ENCODE measurements at places on chromosomes 3 and 15.

GRCh38 chr15:74829991-74830390 is 3.6 kb downstream of the CPLX3 start:
- DNase-seq, result no peak

DNA sequence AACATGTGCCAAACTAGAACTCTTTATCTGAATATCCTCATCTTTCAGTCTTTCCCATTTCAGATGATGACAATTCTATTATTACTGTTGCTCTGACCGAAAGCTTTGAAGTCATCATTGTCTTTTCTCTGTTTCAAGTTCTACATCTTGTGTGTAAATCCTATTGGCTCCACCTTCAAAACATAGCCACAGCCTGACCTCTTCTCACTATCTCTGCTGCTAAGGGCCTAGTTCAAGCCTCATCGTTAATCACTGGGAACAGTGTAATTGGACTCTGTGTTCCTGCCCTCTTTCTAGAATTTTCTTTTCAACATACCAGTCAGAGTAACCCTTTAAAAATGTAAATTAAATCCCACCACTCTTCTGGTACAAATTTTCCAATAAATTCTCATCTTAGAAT is 105.1 kb downstream of the OXSM start:
- DNase-seq, result no peak

GRCh38 chr3:46258525-46258924 is 16.3 kb downstream of the CCR3 start:
- DNase-seq, result no peak

DNA sequence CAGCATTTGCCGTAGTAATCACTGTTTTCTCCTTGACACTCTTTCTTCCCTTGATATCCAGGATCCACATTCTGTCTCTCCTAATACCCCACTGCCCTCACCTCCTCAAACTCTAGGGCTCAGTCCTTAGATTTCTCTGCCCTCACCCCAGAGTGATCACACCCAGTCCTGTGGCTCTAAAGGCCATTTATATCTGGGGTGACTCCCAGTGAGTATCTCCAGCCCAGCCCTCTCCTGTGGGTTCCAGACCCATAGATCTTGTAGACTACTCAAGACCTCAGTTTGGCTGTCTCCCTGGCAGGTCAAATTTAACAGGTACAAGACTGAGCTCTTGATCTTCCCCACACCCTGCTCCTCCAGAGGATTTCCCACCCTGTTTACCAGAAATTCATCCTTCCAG is 1.3 kb downstream of the GRK7 start:
- no peak for DNase-seq

- no peak for DNase-seq
Observed at GRCh38 chr3:57756528-57757401, 656 bp downstream of the SLMAP start.

DNA sequence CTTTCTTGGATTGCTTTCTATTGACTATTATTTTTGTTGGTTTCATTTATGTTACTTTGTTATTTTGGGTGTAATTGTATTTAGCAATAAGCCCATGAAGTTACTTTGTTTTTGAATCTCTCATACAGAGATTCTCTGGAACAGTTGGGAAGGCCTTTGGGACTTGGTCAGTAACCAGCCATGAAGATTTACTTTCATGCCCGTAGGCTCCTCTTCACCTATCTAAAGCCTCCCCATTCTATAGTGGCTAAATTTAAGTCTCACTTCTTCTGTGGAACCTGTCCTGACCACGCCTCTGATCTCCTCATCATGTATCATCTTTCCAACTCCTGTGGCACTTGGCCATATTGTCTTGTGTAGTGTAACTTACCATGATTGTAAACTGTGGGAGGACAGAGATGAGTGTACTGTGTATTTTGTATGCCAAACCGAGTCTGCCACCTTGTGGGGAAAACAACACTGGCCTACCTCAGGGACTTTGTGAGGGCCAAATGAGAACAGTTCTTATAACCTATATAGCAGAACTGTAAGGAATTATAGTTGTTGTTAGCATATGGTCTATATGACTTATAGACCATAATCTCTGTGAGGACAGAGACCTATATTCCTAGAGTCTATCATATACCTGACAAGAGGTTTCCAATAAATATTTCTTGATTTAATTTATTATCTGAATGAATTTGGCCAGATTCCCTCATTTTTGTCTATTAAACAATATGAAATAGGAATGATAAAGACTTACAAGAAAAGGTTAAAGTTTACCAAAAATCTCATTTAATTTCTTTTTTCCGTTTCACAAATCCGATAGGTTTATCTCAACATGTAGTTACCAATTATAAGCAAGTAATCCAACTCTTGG is 75.0 kb downstream of the STARD9 start:
- DNase-seq, result peak; percentile 81

GRCh38 chr15:82548700-82549099 is 8.4 kb upstream of the RPS17 start:
- DNase-seq, result no peak

DNA sequence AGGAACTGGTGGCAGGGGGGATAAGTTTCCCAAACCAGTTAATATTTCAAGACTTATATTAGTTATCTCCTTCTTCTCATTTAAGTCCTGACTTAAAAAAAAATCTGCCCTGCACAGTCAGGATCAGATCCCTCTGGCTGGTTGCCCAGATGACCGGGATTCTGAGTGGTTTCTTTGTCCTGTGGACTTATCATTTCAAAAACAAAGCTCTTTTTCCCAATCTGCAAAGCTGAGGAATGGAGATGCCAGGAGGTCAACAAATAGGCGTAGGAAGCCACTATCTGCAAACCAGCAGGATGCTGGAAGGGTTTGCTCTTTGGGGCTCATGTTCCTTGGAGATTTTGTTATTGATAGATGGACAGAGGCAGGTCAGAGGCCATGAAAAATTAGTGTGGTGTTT is 5.8 kb downstream of the C3orf20 start:
- DNase-seq, result no peak

DNA sequence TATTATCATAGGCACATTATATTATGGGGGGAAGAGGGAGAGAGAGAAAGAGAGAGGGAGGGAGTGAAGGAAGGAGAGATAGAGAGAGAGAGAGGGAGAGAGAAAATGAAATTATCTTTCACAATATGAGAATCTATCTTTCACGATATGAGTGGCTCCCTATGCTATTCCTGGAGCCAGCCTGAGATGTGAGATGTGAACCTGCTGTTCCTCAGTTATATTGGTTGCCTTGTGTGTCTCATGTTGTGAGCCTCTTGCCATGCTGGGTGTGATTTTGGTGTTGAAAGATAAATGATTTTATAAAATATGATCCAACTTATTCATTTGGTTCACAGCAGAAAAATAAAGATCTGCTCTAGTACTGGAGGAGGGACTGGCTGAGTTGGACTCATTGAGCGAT is 148.7 kb downstream of the PPM1L start:
- DNase-seq, result no peak

- no peak for DNase-seq
Observed at GRCh38 chr3:179565496-179565895, 2.8 kb downstream of the ACTL6A start.

DNA sequence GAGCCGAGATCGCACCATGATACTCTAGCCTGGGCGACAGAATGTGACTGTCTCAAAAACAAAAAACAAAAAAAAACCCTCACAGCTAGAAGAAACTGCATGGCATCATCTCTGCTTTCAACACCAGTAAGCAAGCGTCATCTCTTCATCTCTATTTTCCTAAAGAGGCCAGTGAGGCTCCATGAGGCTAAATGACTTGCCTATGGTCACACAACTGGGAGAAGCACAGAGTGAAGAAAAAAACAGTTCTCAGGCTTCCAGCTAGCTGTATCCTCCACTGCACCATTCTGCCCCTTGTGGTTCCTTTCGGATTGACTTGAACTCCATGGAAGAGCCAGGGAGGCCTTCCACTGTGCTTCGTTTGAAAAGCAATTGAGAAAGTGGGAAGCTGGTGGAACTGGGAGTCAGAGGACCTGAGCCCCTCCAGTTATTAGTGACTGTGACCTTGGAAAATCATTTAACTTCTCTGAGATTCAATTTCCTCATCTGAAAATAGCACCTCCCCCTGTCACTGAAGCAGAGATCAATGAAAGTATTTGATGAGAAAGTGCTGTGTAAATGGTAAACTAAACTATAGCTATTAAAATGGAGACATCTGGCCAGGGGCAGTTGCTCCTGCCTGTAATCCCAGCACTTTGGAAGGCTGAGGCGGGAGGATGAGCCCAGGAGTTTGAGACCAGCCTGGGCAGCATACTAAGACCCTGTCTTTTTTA is 32.1 kb upstream of the DENND4A start:
- DNase-seq, result peak; percentile 51

DNA sequence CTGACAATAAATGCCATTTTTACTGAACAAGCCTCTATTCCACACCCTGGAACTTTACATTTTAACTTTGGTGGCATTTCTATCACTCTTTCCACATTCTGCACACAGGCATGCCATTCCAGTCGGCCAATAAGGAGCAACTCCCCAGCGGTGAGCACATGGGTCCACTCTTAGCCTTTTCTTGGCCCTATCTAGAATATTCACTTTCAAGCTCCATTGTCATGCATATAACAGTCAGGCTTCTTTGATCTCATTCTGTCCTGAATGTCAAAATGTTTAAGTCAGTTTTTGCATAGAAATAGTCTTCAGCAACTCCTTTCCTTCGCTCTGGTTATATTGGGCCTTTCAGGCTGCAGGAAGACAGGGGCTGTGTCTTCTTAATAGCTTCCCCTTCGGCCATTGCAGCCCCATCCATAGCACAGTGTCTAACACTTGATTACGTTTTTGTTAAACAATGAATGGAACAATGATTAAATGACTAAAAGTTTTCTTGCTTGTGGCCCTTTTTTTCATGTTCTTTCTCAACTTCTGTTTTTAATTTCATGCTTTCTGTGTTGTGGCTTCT is 427.3 kb downstream of the MFSD1 start:
- DNase-seq, result no peak

GRCh38 chr15:63611177-63611576 is 14.0 kb downstream of the FBXL22 start:
- no peak for DNase-seq

GRCh38 chr3:57735405-57735804 is 20.7 kb upstream of the SLMAP start:
- DNase-seq, result no peak

DNA sequence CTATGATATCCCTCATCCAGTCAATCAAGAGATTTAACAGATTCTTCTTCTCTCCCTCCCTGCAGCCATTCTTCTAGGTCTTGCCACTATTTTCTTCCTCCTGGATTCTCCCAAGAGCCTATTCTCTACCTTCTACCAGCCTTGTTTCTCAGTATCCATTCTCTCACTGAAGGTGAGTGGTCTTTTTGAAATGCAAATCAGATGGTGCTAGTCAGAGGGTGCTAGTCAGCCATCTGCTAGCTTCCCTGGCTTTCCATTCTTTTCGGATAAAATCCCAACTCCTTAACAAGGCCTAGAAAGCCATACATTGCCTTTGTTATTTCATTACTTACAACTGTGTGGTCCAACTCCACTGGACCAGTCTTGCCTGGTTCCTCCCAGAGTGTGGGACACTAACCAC is 734.3 kb upstream of the CFAP20DC start:
- no peak for DNase-seq

DNA sequence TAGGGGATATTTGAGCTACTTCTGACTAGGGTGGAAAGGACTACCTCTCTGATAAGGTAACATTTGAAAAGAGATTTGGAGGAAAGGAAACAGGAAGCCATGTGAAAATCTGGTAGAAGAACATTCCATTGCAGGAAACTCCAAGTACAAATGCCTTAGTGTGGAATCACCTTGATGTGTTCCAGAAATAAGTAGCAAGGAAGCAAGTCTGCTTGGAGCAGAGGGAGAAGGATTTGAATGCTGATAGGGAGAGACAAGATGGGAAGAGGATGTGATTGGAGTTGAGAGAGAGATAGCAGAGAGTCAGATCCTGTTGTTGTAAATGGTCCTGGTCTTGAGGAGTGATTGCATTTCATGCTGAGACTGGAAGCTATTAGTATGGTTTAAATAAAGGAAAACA is 335.1 kb upstream of the DCBLD2 start:
- DNase-seq, result no peak

DNA sequence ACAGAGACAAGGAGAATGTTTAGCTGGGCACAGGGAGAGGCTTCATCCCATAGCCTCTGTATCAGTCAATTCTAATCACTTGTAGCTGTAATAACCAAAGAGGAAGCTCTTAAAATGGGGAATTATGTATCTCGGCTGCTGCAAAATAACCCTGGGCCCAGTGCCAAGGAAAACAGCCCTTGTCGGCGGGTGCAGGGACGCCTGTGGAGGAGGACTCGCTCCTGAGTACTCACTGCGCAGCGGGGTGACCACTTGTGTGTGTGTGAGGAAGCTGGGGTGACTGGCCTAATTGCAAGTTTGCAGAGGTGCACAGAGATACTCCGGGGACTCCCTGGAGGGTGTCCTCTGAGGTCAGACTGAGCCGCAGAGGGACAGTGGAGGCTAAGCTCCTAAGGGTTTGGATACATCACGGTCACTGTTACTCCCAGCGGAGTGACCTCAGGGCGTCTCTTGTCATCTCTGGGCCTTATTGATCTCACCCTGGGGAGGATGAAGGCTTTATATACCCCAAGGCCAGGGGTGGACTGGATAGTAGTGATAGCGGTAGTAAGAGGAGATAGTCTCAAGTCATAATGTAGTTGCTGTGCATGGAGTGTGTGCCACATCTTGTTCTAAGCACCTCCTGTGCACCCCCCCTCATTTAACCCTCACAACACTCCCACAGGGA is 37.2 kb downstream of the SLC6A6 start:
- peak; percentile 44 for DNase-seq

- no peak for DNase-seq
Observed at GRCh38 chr15:100810229-100810628, 69.4 kb upstream of the ALDH1A3 start.

DNA sequence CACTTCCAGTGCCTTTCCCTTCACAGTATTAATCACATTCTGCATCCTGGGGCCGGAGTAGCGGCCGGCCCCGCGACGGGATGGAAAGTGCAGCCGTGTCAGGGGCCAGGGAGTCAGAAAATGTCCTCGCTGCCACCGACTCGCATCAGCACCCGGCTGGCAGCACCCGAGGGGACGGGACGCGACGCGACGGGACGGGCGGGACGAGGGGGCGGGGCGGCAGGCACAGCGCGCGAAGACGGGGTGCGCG is 353 bp downstream of the ATG3 start:
- DNase-seq, result no peak

- DNase-seq, result no peak
Observed at GRCh38 chr15:56963710-56964109, 45.3 kb downstream of the TCF12 start.

DNA sequence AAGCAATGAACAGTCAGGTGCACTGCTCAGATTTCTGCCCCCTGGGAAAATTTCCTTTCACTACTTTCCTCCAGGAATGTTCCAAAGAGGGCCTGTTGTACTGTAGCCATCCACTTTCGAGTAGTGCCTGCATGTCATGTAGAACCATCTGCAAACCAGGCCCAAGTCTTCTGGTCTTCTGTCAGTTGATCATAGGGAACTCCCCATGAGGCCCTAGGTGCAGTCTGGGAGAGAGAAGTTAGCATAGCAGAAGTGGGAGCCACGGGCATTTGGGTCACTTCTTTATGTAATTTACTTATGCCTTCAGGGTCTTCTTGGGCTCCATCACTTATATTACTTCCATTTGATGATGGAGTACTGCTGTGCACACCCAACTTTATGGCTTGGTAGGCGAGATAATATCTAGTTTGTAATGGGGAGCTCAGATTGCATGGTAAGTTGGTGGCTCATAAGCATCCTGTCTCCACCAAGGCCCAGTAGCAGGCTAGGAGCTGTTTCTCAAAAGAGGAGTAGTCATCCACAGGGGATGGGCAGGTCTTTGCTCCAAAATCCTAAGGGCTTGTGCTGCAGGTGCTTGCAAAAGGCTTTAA is 151.4 kb downstream of the NFKBIZ start:
- no peak for DNase-seq

GRCh38 chr3:62805580-62806277 is 69.5 kb downstream of the CADPS start:
- no peak for DNase-seq

- DNase-seq, result peak; percentile 23
Observed at GRCh38 chr15:41258750-41259471, 27.8 kb downstream of the CHP1 start.

All from astrocyte of the cerebellum (primary cell).